ENCODE measurements at places on chromosomes 13 and 19. TPM values are rescaled to one million over a fixed set of nuclear protein-coding genes. Genes with fewer than 3 reads are reported as not detected.

GRCh38 chr13:25673711-25674110 is 301.9 kb downstream of the ATP8A2 start:
- no peak overlapping the region for H3K4me3 ChIP-seq
- H3K27me3 ChIP-seq = no peaks in the 10 kb centered on the region
- no peak for DNase-seq

DNA sequence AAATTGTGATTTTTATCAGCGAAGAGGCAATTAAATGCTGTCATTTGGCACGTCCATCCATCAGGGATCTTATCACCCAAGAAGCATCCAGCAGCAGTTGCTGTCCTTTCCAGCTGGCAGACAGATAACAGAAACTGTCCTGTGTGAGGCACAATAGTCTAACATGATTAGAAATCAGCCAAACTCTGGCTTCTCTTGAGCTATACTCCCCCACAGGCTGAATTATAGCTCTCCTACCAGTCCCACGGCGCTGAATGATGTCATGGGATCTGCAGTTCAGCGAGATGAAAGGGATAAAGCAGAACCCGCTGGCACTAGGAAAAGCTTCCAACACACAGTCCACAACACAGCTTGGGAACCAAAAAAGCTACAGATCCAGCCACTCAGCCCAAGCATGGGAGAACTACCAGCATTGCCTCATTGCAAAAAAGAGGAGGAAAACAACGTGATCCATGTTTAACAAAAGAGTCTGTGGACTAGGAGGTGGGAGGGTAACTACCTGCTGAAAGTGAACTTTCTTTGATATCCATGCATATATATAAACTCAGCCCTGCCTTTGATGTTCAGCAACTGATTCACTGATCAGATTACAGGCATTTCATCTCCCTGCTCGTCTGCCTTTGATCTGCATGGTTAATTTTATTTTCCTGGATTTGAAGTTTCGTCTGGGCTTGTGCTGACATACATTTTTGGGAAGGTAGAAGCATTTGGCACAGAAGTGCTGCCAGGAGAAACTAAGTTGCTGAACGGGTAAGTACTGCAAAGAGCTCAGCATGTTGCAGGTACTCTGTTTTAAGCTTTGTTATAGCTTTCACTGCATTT is at the start of gene TNFRSF19:
TNFRSF19 (plus strand) TSS at position 314 of the 822 bp plus-strand sequence. CDS start 19,772 bp downstream, outside the sequence.
- H3K27ac ChIP-seq = no peak within 1 kb of the TSS
- no peak within 1 kb of the TSS for H3K4me3 ChIP-seq
- no peaks in the 10 kb centered on the region for H3K27me3 ChIP-seq
- DNase-seq = no peak

GRCh38 chr13:74230984-74231501 is 96.8 kb upstream of the KLF12 start:
- no peaks in the 10 kb centered on the region for H3K36me3 ChIP-seq
- H3K4me3 ChIP-seq = no peak overlapping the region
- peaks cover 35% of the 10 kb centered on the region for H3K4me1 ChIP-seq
- H3K27me3 ChIP-seq = no peaks in the 10 kb centered on the region

DNA sequence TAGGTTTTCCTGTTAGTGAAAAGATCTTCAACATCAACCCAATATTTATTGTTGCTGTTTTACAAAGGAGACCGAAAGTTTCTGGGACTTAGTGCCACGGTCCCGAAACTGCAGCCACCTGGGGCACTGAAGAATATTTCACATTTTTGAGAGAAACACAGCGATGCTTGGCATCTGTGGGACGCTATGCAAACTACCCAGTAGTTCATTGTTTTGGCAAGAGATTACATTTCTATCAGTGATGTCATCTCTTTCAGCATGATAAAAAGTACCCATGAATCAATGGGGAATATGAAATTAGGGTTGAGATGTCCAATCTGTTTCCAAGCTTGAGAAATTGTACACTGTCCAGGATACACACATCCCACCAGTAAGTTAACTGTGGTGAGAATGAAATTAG is 43.9 kb downstream of the TGDS start:
- H3K36me3 ChIP-seq = no peaks in the 10 kb centered on the region
- no peak overlapping the region for H3K27ac ChIP-seq
- no peaks in the 10 kb centered on the region for H3K4me1 ChIP-seq

GRCh38 chr13:32409561-32410421 is 18.1 kb downstream of the N4BP2L1 start:
- peak overlapping the region; percentile 79 for H3K27ac ChIP-seq
- H3K36me3 ChIP-seq = peaks cover 20% of the 10 kb centered on the region
- DNase-seq = no peak
- H3K27me3 ChIP-seq = no peaks in the 10 kb centered on the region

- no peaks in the 10 kb centered on the region for H3K27me3 ChIP-seq
- no peaks in the 10 kb centered on the region for H3K4me1 ChIP-seq
- no peak overlapping the region for H3K27ac ChIP-seq
- DNase-seq = no peak
- H3K36me3 ChIP-seq = no peaks in the 10 kb centered on the region
- H3K4me3 ChIP-seq = no peak overlapping the region
Measured at GRCh38 chr13:63948045-63948444, 2532.4 kb upstream of the PCDH20 start.

GRCh38 chr19:5434970-5435641 is 20.1 kb upstream of the ZNRF4 start:
- no peak overlapping the region for H3K4me3 ChIP-seq
- H3K27me3 ChIP-seq = no peaks in the 10 kb centered on the region
- no peaks in the 10 kb centered on the region for H3K36me3 ChIP-seq
- H3K27ac ChIP-seq = no peak overlapping the region
- no peaks in the 10 kb centered on the region for H3K4me1 ChIP-seq

GRCh38 chr19:1857648-1858326 is 5.6 kb downstream of the KLF16 start:
- peaks cover 50% of the 10 kb centered on the region for H3K4me1 ChIP-seq
- H3K27ac ChIP-seq = peak overlapping the region; percentile 92
- H3K36me3 ChIP-seq = no peaks in the 10 kb centered on the region
- H3K27me3 ChIP-seq = no peaks in the 10 kb centered on the region
- DNase-seq = no peak

DNA sequence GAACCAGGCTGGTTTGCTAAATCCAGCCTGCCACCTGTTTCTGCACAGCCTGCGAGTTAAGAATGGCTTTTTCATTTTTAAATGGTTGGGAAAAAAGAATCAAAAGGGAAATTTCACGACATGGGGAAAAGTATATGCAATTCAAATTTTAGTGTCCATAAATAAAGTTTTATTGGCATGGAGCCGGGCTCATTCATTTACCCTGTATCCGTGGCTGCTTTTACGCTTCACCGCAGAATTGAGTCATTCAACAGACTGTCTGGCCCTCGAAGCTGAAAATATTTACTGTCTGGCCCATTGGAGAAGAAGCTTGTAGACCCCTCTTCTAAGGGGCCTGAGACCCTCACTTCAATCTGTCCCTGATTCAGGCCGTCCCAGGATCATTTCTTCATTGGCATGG is 26.1 kb downstream of the IER2 start:
- peaks cover 2% of the 10 kb centered on the region for H3K4me1 ChIP-seq
- H3K27me3 ChIP-seq = no peaks in the 10 kb centered on the region
- no peak overlapping the region for H3K27ac ChIP-seq
- no peak for DNase-seq

DNA sequence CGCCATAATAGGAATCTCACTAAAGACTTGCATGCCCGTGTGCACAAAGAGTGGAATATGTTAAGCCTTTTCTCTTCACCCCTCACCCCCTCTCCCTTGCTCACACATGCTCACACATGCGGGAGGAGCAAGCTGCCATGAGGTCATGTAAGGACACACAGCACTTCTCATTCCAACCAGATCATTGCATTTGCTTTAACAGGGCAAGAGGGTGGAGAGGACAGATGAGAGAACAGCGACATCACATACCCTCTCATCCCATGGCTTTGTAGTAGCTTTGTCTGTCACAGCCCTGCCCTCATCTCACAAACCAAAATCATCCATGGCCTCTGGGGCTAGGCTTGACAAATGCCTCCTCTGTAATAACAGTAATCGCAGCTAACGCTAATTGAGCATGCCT is 145.6 kb upstream of the FRY start:
- H3K36me3 ChIP-seq = no peaks in the 10 kb centered on the region
- H3K4me1 ChIP-seq = no peaks in the 10 kb centered on the region
- no peak for DNase-seq
- no peaks in the 10 kb centered on the region for H3K27me3 ChIP-seq
- no peak overlapping the region for H3K27ac ChIP-seq

GRCh38 chr19:33390101-33390907 is 16.8 kb downstream of the CEBPG start:
- DNase-seq = no peak
- no peak overlapping the region for H3K4me3 ChIP-seq
- peaks cover 95% of the 10 kb centered on the region for H3K4me1 ChIP-seq
- H3K27me3 ChIP-seq = no peaks in the 10 kb centered on the region
- H3K36me3 ChIP-seq = no peaks in the 10 kb centered on the region
- H3K27ac ChIP-seq = no peak overlapping the region

DNA sequence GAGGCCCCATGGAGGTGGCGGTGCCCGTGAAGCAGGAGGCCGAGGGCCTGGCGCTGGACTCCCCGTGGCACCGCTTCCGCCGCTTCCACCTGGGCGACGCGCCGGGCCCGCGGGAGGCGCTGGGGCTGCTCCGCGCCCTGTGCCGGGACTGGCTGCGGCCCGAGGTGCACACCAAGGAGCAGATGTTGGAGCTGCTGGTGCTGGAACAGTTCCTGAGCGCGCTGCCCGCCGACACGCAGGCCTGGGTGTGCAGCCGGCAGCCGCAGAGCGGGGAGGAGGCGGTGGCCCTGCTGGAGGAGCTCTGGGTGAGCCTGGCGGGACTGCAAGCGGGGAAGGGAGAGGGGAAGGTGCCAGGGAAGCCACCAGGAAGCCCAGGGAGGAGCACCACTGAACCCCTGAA is 5.8 kb downstream of the ZNF444 start:
- H3K36me3 ChIP-seq = peaks cover 5% of the 10 kb centered on the region
- no peak overlapping the region for H3K4me3 ChIP-seq
- no peak overlapping the region for H3K27ac ChIP-seq
- no peaks in the 10 kb centered on the region for H3K27me3 ChIP-seq
- peaks cover 32% of the 10 kb centered on the region for H3K4me1 ChIP-seq
- DNase-seq = no peak

GRCh38 chr19:46537136-46538097 is 41.8 kb upstream of the PNMA8B start:
- no peaks in the 10 kb centered on the region for H3K36me3 ChIP-seq
- no peaks in the 10 kb centered on the region for H3K27me3 ChIP-seq
- no peak overlapping the region for H3K27ac ChIP-seq
- peak; percentile 67 for DNase-seq
- no peaks in the 10 kb centered on the region for H3K4me1 ChIP-seq

Gene PLK5
- total RNA-seq = not detected

Gene PSG6
- not detected for total RNA-seq

Gene CEBPA
- total RNA-seq = 70.0 TPM

Gene SH2D3A
- total RNA-seq = 0.23 TPM

Gene F10
- total RNA-seq = 85.3 TPM

Gene ZNF559
- 2.6 TPM for total RNA-seq

Measured in liver (tissue), 10 donors.